Activated CD8-positive, alpha-beta memory T cell treated with anti-CD3 and anti-CD28 coated beads, Interleukin-2, amount 50 U/mL, for 48 hours (primary cell): ENCODE measurements at places on chromosomes 7 and 10.

DNA sequence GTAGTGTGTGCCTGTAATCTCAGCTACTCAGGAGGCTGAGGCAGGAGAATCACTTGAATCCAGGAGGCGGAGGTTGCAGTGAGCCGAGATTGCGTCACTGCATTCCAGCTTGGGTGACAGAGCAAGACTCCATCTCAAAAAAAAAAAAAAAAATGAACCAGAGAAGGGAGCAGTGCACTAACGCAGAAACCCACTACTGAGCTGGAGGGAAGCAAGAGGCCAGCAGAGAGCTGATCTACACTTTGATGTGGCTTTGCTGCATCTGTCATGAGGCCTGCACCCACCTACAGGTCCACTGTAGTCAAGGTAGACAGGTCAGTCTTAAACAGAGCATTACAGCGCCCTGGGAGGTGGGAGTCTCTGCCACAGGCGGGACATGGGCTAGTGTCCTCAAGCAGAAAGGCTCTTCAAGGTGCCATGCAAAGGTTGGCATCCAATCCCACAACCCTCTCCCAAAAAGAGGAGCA lies 30.0 kb downstream of the MAT1A start:
- DNase-seq, result no peak

- no peak for DNase-seq
Measured at GRCh38 chr7:36969376-36969775, 245.1 kb upstream of the AOAH start.

GRCh38 chr10:116766241-116766827 lies 24.0 kb upstream of the HSPA12A start:
- DNase-seq, result no peak

GRCh38 chr7:44289341-44290251 lies 35.8 kb downstream of the CAMK2B start:
- peak; percentile 43 for DNase-seq

GRCh38 chr10:110007161-110007700 lies 553 bp upstream of the ADD3 start:
- DNase-seq, result no peak

DNA sequence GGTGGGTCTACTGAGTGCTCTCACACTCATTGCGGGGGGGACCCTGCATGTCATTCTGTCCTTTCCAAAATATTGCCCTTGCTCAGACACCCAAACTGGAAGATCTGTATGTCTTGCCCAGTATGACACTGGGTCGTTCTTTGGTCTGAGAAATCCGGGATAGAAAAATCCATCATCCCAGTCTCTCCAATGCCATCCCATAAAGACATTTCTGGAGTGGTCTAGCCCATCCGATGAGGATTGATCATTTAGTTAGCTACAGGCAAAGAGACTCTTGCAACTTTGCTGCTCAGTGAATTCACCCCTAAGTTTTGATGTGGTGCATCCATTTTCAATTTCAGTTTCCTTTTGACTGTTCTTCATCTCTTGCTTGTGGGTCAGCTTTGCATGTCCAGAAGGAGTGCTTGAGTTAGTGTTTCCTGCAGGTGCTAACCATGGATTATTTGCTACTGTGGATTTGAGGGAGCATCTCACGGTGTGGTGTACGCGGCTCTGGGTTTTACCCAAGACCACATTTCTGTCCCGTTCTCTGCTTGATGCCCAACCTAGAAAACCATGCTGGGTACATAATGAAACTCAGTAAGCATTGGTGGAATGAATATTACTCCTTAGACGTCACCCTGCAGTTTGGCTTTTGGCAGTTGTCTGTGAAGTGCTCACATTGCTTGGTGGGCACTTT lies 247.0 kb upstream of the MKI67 start:
- DNase-seq, result no peak
